SK-MEL-5 (cell line): ENCODE measurements at places on chromosomes 3 and 15. TPM values are rescaled to one million over a fixed set of nuclear protein-coding genes. Genes with fewer than 3 reads are reported as not detected.

DNA sequence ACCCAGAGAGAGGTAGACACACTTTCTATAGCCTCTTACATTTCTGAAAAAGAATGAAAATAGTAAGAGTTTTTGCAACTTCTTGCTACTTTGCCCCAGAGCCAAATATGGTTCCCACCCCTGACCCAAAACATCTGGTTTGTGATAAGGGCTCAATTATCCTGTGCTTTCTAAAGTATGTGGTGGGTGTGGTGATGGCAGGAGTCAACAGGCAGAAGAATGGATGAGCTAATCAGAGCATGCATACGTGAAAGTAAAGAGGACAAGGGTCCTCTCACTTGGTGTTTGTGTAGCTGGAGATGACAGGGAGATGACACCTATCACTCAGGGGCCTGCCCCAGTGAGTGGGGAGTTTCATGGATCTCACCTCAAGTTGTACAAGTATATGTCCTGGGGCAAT is 19.1 kb downstream of the KBTBD8 start:
- DNase-seq, result no peak

DAPK2 gene
- 0.69 and 2.3 TPM in 2 replicates for total RNA-seq

DNA sequence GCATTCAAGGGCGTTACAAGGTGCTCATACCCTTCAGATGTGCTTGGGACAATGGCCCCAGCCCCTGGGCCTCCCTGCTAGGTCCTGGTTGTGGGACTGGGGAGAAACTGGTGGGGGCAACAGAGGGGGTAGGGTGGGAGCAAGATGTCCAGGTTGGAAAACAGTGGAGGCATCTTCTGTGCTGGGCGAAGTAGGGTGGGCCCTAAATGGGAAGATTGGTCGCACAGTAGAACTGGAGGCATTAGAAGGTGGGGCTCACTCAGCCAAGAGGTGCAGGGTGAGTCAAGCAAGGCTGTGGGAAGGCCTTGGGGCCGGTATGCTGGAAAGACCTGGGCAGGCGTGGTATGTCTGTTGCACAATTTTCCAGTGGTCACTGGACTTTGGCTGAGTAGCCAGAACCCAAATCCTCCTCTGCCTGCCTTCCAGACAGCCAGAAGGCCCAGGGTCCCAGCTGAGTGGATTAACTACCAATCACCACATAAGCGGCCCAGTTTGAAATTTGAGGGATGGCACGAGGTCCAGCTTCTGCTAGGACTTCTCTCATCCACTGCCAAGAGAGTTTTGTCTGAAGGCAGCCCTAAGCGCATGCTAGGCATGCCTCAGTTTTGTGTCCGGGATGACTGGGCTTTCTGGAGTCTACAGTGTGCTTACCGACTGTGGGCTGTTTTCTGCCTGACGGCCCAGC is 74.5 kb downstream of the LSM3 start:
- DNase-seq, result no peak

HRG gene
- total RNA-seq, result not detected in 2 replicates

FRMD4B gene
- total RNA-seq, result 31.4 and 36.7 TPM in 2 replicates

- peak; percentile 100 for DNase-seq
These were observed 3.3 kb upstream of the SKIC8 start for GRCh38 chr15:78302579-78303312.

DNA sequence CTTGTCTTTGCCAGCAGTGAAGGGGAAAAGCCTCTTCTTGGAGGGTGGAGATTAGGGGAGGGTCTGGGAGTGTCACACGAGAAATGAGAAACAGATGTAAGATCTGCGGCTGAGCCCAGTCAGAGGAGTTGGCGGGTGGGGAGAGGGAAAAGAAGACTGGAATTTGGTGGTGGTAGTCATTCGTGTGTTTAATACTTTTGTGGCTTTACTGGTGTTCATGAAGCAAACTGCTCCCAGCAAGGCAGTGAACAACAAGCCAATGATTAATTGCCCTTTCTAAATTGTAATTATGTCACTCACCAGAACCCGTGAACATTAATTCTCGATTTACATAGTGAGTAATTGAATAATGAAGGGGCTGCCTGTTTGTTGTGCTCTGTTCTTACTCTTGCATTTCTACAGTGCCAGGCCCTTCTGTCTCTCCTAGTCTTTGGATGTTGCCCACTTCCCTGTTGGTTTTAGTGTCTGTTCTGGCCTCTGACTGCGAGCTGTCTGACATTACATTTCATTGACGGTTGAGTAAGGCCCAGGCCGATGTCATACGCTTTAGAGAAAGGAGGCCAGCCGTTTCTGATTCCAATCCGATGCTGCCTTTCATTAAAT is 78.0 kb downstream of the CHCHD6 start:
- DNase-seq, result no peak

THPO gene
- 1.1 TPM in 1 of 2 replicates, not detected in the other for total RNA-seq

IGF2BP2 gene
- total RNA-seq, result 59.5 and 65.1 TPM in 2 replicates

GRCh38 chr15:73792415-73792814 is 39.3 kb upstream of the INSYN1 start:
- DNase-seq, result no peak

DNA sequence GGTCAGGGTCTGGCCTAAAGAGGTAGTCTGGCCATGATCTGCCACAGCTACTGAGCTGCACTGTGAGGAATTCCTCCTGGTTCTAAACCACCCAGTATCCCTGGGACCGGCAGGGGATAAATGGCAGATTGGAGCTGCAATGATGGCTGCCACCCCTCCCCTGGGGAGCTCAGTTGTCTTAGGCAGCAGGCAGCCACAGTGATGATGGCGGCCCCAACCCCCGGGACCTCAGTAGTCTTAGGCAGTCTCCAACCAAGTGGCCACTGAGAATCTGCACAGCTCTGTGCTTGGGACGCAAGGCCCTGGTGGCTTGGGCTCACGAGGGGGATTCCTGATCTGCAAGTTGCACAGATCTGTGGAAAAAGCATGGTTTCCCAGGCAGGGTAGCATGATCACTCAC is 68.1 kb downstream of the STRIT1 start:
- no peak for DNase-seq

- DNase-seq, result no peak
These were observed 6.2 kb downstream of the TGFBR2 start for GRCh38 chr3:30612437-30613132.

LYZL4 gene
- total RNA-seq, result not detected in 2 replicates

ZXDC gene
- total RNA-seq, result 19.0 and 20.9 TPM in 2 replicates

GRCh38 chr3:66495668-66496045 is 5.2 kb downstream of the LRIG1 start:
- DNase-seq, result no peak

DNA sequence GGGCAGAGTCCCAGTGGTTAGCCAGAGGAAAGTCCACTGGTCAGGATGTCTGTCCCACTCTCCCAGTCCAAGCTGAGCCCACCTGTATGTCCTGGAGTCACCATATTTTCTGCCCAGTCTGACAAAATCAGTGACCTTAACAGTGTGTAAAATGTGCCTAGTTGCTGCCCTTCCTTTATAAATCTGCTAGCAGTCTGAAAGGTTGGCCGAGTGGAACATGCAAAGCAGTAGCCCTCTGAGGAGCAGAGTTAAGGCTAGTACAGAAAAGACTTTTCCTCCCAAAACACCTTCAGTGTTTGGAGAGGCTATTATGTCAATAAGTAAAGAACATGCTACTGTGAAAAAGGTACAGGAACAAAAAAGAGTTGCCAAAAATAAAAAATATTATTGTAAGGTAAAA is 15.3 kb downstream of the TTC21A start:
- no peak for DNase-seq

GRCh38 chr3:85662462-85662861 is 703.7 kb downstream of the CADM2 start:
- DNase-seq, result no peak

IL17RD gene
- total RNA-seq, result 1.2 and 1.4 TPM in 2 replicates

STAG1 gene
- total RNA-seq, result 16.3 and 17.9 TPM in 2 replicates

- peak; percentile 33 for DNase-seq
These were observed 766 bp upstream of the EMC4 start for GRCh38 chr15:34223904-34224596.

STAB1 gene
- total RNA-seq, result not detected in 2 replicates

DNA sequence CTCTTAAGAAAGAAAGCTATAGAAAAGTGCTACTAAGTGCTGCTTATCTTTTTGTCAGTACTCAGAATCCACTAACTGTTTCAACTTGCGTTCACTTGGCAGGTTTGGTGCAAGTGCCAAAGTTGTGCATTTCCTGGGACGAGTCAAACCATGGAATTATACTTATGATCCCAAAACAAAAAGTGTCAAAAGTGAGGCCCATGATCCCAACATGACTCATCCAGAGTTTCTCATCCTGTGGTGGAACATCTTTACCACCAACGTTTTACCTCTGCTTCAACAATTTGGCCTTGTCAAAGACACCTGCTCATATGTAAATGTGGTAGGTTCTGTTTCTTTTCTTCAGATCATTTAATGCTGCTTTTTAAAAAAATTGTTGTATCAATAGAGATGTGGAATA is 32.6 kb downstream of the GYG1 start:
- DNase-seq, result no peak

DNA sequence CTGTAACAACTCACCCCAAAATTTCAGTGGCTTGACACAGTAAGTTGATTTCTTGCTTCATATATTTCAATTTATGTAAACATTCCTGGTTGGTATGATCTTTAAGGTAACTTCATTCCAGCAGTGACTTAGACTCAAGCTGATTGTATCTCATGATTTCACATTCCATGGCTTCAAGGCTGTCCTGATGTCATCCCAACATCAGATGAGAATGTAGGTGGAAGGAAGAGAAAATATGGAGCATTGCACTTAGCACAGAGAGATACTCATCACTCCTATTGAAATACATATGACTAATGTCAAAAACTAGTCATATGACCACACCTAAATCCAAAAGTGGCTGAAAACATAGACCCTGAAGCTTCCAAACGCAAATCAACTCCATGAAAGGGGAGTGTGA is 793.8 kb downstream of the TBL1XR1 start:
- DNase-seq, result no peak

IQCF5 gene
- total RNA-seq, result not detected in 2 replicates

GRCh38 chr3:45946307-45946706 is 3.0 kb downstream of the CXCR6 start:
- DNase-seq, result no peak

- no peak for DNase-seq
These were observed 23.8 kb upstream of the OXTR start for GRCh38 chr3:8793242-8793641.

ITIH1 gene
- total RNA-seq, result not detected in 2 replicates

DNA sequence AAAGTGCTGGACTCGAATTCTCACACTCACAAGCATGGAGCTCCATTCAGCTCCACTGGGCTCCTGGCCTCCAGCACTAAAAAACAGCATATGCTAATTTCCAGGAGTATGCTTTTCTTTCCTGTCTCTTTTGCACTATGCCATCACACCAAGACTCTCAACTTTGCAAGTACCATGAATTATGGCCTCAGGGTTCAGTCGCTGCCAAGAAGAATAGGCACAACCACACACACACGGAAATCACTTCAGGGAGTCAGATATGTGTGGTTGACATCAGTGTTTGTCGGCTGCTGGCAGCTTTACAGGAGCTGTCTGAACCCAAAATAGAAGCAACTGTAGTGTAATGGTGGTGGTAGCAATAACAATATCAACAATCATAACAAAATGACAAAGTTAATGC is 305.0 kb upstream of the SLCO3A1 start:
- no peak for DNase-seq

MAP4 gene
- total RNA-seq, result 55.3 and 61.9 TPM in 2 replicates

- no peak for DNase-seq
These were observed 21.7 kb downstream of the RPLP1 start for GRCh38 chr15:69474291-69474690.

- no peak for DNase-seq
These were observed 20.4 kb downstream of the IGF1R start for GRCh38 chr15:98668566-98669308.

- DNase-seq, result no peak
These were observed 35.7 kb upstream of the RPL32 start for GRCh38 chr3:12877040-12877439.

GRCh38 chr15:63939531-63940130 is 105.9 kb upstream of the HERC1 start:
- no peak for DNase-seq

CRABP1 gene
- 0.51 TPM in 1 of 2 replicates, not detected in the other for total RNA-seq

DNA sequence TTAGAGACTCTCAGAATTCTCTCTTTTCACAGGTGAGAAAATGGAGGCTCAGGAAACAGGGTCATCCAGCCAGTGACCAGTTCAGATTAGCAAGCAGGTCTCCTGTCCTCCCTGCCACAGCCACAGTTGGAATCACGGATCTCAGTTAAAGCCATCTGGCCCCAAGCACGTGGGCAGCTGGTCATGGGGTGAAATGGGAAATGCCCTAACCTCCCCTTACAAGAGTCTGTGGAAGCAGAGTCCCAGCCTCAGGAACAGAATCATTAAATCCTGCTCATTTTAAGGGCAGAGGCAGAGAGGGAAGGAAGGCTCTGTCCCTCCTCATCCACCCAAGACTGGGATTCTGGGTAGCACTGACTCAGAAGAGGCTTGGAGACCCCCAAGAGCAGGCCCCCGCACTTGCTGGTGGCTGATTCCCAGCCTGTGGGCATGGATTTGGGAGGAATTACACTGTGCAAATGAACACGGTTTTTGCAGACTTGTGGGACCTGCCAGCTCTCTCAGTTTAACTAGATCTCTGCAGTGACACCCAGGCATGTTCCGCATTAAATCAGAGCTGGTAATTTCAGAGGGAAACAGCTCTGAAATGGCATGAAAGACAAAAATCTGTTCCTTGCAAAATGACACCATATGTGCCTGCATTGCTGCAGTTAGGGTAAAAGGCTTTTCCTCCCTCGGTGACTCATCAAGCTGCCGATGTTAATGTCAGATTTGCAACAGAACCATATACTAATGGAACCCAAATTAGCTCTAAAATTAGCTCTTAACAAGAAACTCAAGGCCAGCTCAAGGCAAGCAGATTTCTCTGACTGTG is 89.0 kb downstream of the BDH1 start:
- peak; percentile 42 for DNase-seq

DNA sequence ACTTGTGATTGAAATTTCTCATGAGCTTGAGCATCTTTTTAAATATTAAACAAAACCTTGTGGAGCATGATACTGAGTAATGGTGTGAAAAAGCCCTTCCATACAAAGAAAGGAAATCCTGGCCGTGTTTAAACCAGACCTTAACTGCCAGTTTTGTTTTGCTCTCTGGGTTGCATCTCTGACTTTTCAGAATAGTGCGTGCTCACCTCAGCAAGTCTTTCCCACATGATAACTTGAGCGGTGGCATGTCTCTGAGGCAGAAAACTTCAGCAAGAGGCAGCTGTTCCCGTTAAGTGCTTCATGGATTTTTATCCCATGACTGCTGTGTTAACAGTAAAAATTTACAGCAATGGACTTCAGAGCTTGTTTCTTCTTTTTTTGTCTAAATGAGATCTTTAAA is 393.3 kb downstream of the FEZF2 start:
- no peak for DNase-seq

DNA sequence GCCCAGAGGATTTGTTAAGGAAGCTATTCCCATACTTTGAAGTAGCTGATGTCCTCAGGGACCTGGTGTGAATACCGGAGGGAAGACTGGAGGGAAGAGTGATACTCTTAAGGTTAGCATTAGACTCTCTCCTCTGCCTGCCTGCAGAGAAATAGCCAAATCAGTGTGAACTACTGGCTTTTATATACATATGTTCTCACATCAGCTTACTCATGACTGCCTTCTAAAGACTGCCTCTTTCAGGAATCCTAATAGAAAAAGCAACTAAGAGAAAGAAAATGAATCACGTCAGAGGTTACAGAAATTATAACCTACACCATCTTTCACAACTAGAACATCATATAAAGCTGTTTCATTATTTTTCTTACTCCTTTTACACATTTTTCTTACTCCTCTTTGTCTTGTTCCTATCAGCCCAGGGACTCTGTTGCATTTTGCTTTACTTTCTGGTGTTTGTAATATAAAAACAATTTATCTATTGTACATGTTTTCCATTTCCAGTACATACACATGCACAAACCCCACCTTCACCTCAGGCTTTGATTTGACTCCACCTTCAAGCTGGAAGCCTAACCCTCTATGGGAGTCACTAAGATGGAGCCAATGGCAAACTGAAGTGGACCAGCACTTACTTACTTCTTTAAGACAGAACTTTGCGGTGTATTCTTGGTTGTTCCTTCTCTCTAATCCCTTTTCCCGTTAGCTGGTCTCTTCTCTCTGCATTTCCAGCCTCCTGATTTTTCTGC is 257.7 kb upstream of the UBE2E1 start:
- DNase-seq, result no peak
